ENCODE measurements at places on chromosomes 16 and 17.

DNA sequence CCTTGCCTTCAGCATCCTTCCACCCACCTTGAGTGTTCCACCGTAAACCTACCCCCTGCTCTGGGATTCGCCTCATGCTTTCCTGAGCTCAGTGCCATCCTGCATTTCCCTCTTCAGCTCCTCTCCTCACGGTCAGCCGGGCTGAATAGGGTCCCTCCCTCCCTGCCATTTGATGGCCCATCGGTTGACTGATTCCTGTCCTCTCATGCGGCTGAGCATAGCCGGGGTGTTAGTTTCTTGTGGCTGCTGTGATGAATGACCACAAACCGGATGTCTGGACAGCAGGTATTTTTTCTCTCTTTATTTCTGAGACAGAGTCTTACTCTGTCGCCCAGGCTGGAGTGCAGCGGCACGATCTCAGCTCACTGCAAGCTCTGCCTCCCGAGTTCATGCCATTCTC is 44.1 kb upstream of the MGAT5B start:
- DNase-seq, result no peak

GRCh38 chr16:11658896-11659708 is 9.2 kb upstream of the SNN start:
- DNase-seq, result no peak

DNA sequence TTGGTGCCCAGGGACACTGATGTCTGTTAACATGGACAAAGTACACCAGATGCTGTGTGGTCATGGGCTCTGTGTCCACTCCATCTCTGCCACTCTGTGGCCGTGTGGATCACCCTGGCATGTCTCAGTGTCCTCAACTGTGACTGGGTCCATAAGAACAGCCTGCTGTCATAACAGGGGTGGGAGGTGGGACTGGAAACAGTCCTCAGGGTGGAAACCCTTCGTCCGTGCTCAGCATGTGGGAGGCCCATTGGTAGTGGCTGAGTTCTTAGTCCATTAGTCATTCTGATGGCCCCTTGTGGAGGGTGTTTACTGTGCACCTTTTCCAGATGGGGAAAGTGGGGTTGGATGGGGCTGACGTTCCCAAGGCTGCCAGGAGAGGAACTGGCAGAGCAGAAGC is 12.8 kb downstream of the FLYWCH2 start:
- DNase-seq, result no peak

DNA sequence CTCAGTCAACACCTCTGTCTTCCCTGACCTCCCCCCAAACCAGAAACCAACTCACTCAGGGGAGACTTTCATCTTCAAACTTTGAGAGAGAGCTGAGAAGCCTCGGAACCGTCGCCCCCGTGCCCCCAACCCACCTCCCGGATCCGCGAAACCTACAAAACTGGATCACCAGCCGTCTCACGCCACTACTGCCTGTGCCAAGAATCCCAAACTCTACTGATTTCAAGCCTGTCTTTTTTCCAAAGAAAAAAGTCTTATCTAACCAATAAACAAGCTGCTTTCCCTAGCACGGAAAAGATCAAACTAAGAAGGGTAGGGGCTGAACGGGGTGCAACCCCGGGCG is 2.0 kb downstream of the AXIN2 start:
- DNase-seq, result no peak

DNA sequence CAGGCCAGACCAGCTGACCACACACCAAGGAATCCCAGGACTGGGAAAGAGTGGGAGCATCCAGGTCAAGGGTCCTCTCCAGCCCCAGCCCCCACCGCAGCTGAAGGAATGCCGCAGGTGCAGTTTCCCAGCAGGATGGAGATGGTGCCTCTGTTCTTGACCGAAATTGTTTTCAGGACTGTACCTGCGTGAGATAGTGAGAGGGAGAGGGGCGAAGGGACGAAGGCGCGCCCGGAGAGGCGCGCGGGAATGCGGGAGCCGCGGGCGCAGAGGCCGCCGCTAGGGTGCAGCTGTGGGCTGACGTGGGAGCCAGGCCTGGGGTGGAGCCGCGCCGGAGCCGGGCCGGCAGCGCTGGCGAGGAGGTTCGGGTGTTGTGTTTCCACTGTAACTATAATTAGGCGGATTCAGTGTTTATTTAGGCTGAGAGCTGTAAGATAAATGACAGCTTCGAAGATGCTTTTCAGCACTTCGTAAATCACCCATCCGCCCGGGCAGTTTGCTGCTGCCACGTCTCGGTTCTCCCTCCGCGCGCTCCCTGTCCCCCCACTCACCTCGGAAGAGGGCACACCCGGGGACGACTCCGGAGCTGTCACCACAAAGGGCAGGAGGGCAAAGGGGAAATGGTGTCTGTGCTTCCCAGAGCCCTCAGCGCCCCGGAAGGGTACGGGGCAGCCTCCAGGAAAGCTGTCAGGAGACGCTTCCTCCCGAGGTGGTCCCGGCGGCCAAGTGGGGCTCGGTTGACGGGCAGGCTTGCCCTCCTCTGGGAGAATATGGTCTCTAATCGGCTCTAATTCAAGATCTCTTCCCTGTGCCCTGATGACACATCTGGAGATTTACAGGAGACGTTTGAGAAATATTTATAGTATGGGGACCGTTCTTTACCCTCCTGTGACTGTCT is 38.2 kb downstream of the HOXB1 start:
- peak; percentile 86 for DNase-seq

GRCh38 chr16:1466968-1467521 is 7.8 kb downstream of the CLCN7 start:
- DNase-seq, result no peak

DNA sequence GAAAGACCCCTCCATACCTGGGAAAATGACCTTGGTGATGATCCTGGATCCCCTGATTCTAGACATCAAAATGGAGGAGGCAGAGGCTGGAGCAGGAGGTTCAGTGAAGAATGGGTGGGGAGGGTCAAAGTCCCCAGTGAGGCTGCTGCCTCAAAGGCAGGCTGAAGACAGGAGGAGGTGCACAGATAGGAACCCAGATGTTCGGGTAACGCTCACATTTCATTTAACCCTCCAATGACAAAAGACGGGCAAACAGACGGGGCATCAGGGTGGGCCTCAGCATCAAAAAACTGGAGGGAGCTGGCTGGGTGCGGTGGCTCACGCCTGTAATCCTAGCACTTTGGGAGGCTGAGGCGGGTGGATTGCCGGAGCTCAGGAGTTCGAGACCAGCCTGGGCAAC is at the start of gene ANKRD40CL:
Gene ANKRD40CL (minus strand): TSS at position 73 of the 400 bp plus-strand sequence. CDS start 605 bp downstream, outside the sequence.
- DNase-seq, result no peak

DNA sequence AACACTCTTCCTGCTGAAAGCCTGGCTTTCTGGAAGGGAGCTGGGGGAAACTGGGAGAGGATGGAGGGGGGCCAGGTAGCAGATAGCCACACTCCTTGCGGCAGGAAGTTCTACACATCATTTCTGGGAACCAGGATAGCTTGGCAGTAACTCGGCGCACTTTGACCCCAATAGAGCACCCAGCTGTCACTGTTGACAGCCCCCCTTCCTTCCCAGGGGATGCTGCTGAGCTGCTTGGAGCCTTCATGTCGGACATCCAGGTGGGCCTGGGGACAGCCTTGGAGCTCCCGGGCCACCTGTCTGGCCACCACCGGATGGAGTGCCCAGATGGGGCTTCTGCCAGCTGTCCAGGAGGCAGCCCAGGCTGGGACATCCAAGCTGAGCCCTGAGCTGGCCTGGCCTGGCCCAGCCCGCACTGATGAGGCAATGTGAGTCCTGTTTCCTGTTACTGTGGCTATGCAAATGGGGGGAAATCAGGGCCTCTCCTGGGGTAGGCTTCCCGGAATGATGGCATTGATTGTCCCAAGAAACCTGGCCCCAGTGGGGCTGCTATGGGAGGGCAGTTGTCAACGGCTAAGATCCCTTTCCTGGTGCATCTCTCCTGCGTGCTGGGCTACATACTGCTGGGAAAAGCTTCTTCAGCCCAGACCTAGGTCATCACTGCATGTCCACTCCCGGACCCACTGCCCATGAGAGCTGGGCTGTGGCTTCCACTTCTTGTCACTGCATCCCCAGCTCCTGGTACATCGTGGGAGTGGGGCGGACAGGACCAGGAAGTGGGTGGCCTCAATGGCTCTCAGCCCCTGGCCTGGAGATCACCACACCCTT is 50.0 kb downstream of the SOCS1 start:
- DNase-seq, result no peak

- no peak for DNase-seq
These were observed 21.3 kb downstream of the ASPA start for GRCh38 chr17:3497101-3497500.

DNA sequence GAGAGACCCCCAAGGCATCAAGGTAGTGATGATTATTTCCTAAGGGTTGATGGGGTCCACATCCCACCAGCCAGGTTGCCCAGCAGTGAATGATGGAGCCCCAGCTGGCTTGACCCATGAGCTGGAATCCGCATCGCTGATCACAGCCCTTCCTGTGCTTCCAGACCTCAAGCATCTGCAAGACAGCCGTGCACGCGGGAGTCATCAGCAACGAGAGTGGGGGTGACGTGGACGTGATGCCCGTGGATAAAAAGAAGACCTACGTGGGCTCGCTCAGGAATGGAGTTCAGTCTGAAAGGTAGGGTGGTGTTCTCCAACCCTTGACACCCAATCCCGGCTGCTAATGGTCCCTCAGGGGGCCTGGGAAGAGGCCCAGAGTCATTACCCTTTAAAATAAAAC is 69.3 kb downstream of the CRISPLD2 start:
- DNase-seq, result no peak

DNA sequence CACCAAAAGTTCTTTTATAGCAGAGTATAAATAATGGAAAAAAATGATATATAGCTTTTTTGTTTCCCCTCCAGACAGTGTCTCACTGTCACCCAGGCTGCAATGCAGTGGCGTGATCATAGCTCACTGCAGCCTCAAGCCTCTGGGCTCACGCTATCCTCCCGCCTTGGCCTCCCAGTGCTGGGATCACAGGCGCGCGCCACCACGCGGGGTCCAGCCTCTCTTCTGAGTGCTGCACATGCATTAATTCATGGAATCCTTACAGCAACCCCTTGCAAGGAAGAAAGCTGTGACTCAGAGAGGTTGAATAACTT is 18.0 kb upstream of the ZNF629 start:
- DNase-seq, result peak; percentile 48

- no peak for DNase-seq
These were observed 4.0 kb downstream of the RNF222 start for GRCh38 chr17:8393470-8394231.

DNA sequence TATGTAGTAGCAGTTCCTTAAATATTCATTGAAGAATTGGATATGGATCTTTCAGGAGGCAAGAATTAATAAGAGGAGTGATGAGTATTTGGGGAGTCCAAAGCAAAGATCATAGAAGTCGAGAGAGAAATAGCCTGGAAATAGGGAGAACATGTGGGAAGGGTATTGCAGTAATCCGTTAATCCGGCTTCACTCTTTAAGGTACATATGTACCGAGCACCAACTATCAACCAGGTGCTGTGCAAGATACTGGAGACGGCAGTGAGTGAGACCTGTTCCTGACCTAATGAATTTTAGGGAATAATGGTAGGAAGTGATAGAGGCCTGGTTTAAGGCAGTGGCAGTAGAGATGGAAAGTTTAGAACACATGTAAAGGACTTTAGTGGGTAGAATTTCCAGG is 1.1 kb downstream of the ELP5 start:
- DNase-seq, result no peak

DNA sequence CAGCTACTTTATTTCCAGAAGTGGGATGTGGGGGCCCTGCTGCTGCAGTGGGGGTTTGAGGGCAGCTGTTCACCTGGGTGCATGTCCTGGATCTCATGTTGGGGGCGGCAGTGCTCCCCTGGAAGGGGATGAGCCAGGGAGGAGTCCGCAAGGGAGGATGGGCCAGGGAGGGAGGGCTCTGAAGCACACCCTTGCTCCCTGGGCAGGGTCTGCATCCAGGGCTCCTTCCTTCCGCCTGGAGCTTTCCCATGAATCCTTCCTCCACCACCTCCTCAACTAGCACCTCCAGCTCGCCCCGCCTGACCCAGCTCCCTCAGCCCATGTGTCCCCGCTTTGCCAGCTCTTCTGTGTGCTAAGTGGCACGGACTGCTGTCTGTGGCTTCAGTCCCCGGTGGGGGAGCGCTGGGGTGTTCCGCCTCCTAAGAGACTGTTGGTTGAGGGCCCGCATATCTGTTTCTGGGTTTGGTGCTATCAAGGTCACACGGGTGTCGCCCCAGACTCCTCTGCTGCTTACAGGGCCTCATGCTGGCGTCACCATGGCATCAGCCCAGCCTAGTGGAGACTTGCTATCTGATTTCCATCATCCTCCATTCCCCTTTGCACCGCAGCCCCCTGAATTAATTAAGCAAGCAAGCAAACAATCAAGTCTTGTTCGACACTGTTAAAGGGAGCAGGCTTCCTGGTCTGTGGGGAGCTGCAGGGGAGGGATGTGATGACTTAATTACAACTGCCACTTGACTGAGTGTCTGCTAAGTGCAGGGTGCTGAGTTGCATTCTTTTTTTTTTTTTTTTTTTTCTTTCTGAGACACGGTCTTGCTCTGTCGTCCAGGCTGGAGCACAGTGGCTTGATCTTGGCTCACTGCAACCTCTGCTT is 71.8 kb downstream of the PRKCA start:
- DNase-seq, result peak; percentile 25

DNA sequence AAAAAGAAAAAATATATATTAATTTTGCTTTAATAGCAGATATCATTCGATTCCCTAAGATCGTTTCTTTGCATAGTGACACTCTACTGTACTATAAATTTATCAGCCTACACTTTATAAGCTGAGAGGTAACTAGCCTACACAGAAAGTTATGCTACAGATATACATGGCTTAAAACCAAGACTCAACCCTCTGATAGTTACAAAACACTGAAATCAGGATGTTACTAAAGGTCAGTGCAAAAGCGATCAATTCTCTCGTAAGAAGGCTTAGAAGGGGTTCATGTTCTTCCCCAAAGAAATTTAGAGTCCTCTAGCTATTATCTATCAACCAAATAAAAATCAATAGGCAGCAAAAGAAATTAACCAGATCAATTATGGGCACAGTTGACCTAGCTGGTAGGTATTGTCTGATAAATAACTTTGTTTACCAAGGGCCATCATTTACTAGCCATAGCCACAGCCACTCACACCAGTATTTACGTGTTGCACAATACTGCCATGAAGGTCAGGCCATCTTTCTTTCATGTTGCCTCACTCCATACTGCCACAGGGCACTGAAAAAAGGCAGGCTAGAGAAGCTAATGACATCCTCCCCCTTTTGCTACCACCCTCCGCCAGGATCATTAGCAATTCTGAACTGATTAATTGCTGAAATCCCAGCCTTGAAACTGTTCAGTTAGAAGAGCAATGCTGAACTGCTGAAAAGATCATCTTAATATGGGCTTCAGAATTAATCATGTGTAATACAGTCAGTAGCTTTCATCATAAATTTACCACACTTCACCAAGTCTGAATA is 43.7 kb downstream of the RND2 start:
- DNase-seq, result no peak

- DNase-seq, result no peak
These were observed 58.5 kb downstream of the KNOP1 start for GRCh38 chr16:19659554-19659953.

Data from K562 (cell line).